ENCODE measurements at places on chromosomes 1 and 21.

DNA sequence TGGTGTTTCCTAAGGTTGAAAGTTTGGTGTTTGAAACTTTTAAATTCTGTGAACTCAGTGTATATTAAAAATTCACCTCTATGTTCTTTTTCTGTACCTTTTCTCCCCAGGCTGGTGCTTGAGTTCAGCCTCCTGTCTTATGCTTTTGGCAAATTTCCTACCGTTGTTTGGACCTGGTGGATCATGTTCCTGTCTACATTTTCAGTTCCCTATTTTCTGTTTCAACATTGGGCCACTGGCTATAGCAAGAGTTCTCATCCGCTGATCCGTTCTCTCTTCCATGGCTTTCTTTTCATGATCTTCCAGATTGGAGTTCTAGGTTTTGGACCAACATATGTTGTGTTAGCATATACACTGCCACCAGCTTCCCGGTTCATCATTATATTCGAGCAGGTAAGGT lies 24.9 kb upstream of the AXDND1 start:
- no peak for DNase-seq

- DNase-seq = no peak
Measured at GRCh38 chr1:192943522-192943921, 115.6 kb downstream of the UCHL5 start.

DNA sequence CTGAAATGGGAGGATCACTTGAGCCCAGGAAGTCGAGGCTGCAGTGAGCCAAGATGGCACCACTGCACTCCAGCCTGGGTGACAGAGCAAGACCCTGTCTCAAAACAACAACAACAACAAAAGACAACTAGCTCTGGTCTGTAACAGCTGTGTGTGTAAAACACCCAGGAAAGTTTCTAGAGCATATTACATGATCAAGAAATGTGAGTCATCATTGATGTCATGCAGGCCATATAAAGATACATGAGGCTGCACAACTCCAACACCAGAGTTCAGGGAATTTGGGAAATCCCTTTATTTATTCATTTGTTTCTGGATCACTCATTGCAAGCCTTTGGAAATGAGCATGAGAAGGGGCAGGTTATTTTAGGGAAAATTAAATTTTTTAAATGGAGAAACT lies 50.3 kb upstream of the CTPS1 start:
- no peak for DNase-seq

DNA sequence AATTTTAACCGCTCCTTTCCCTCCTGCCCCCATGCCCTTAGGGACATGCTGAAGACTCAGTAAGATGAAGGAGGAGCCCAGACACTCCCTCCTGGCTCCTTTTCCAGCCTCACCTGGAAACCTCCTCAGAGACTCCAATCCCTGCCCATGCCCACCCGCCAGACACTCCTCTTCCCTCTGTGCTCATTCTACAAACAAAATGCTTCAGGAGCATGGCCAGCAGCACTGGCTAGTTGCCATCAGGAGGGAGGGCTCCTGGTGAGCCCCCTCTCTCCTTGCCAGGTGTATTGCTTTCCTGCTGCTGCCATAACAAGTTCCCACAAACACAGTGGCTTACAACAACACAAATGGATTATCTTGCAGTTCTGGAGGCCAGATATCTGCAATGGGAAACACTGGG lies 126.1 kb downstream of the PSMG1 start:
- no peak for DNase-seq

DNA sequence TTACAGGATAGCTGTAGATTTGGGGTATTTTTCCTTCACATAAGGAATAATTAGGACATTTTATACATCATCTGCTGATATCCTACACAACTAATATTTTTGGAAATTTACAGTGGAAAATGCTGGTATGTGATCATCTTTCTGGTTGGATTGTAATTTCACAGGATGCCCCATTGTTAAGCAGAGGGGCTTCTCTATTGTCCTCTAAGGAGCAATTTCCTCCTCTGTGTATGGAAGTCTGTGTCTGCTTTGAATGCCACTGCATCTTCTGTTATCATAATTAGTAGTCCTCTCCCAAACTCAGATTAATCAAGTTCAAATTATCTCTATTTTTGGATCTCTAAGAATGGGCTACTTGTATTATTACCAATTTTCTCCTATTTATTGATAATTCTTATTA lies 988.1 kb upstream of the B3GALT2 start:
- DNase-seq = no peak

- DNase-seq = no peak
Measured at GRCh38 chr1:248704606-248705005, 2.0 kb upstream of the OR14I1 start.

- DNase-seq = no peak
Measured at GRCh38 chr1:222224636-222225315, 323.1 kb downstream of the HHIPL2 start.

- no peak for DNase-seq
Measured at GRCh38 chr1:44503625-44504024, 98.6 kb downstream of the RNF220 start.

- DNase-seq = no peak
Measured at GRCh38 chr1:246691622-246692495, 32.4 kb upstream of the SCCPDH start.

- DNase-seq = no peak
Measured at GRCh38 chr1:233268389-233269022, 27.0 kb downstream of the PCNX2 start.

DNA sequence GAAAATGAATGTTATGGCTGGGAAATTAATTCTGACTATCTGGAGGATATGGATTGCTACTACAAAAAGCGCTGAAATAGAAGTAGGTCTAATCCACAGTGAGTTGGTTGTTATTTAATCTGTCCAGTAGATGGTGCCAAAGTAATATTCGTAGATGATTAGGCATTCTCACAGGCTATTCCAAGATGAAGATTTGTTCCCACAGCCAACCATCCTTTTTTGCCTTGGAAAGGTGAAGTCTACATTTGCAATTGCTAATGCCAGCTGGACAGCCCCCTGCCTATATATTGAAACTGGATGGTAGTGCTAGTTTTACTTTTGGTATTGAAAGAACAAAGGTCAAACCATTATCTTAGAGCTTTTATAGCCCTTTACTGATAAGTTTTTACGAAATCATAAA lies 43.8 kb downstream of the RBM11 start:
- DNase-seq = no peak

DNA sequence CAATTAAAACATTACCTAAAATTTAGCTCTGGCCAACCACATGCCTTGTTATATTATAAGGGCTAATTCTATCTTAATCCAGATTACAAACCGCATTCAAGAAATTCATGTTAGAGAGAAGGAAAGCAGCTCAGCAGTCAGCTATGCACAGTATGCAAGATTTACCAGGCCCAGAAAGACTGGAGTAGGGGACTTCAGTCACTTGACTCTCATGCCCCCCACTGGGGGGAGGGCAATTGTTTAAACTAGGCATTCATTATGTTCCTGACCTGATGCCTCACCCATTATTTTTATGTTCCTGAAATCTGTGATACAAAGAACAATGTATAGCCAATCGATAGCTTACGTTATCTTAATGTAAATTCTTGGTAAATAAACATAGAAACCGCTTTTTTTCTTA lies 96.9 kb downstream of the ZNF644 start:
- no peak for DNase-seq
